ENCODE measurements at places on chromosomes 5 and 9.
A peak's percentile ranks its signal among the peaks of the same experiment; 100 is the strongest.

GRCh38 chr5:33936004-33936380 lies 194 bp upstream of the RXFP3 start:
- DNase-seq, result peak; percentile 64

GRCh38 chr5:134439210-134439654 lies 27.6 kb upstream of the CDKN2AIPNL start:
- DNase-seq, result no peak

GRCh38 chr9:137064027-137064879 lies 6.1 kb downstream of the SAPCD2 start:
- DNase-seq, result no peak

GRCh38 chr5:178381921-178382695 lies 149.5 kb upstream of the PHYKPL start:
- no peak for DNase-seq

- DNase-seq, result no peak
Measured at GRCh38 chr9:131879181-131879910, 139.5 kb upstream of the RAPGEF1 start.

GRCh38 chr9:120886490-120886967 lies 9.5 kb upstream of the PHF19 start:
- DNase-seq, result no peak

- DNase-seq, result no peak
Measured at GRCh38 chr5:74149395-74149794, 491.1 kb downstream of the ENC1 start.

- DNase-seq, result peak; percentile 74
Measured at GRCh38 chr5:119275601-119276173, 80.1 kb upstream of the TNFAIP8 start.

GRCh38 chr5:50340757-50341156 lies 100.3 kb downstream of the EMB start:
- DNase-seq, result no peak

DNA sequence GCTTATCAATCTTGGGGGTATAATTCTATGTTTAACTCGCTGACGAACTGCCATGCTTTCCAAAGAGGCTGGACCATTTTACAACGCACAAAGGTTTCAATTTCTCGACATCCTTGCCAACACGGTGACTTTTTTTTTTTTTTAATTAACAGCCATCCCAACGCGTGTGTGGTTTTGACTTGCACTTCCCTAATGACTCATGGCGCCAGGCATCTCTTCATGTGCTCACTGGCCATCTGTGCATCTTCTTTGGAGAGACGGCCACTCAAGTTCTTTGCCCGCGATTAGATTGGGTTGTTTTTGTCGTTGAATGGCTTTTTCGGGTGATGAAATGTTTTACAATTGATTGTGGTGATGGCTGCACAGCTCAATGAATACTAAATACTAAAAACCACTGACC lies 12.5 kb upstream of the CARD9 start:
- no peak for DNase-seq

- DNase-seq, result no peak
Measured at GRCh38 chr5:159783726-159784247, 132.5 kb upstream of the ADRA1B start.

- DNase-seq, result peak; percentile 48
Measured at GRCh38 chr5:115599502-115599901, 2.8 kb downstream of the TICAM2 start.

- no peak for DNase-seq
Measured at GRCh38 chr5:102737805-102738469, 17.2 kb upstream of the PAM start.

- DNase-seq, result peak; percentile 20
Measured at GRCh38 chr5:112417931-112418658, 982 bp downstream of the EPB41L4A start.

GRCh38 chr9:87840134-87840533 lies 42.5 kb upstream of the SPATA31E1 start:
- DNase-seq, result no peak

DNA sequence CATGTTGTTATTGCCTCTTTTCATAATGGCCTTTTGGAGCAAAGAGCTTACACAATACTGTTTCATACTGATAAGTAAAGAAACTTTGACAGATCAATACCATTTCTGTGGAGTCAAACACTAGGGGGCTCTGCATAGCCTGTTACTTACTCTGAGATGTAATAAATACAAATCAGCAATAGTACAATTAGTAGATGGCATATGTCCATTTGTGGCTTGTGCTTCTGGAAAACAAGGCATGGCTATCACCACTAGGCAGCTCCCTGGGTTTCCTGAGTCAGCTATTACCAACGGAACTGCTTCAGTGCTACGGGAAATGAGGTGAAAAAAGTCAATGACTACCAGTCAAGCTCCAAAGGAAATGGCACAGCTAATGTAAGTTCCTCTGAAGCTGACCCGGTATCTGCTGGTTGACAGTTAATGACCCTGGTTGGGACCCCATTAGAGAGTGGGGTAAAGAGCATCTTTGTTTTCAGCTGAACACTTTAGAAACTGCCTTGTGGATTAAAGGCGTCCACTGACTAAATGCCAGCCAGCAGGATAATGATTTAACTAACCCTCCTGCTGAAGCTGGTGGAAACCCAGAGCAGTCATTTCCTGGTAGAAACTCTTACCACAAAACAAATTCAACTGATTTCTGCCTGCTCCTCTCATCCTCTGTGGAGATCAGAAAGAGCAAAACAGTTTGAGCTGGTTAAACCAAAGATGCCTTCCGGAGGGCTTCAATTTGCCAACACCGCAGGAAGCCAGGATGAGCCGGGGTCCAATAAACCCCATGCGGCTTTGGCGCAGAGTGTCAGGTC lies 69.0 kb upstream of the FAM169A start:
- no peak for DNase-seq

GRCh38 chr9:16870596-16871335 lies at the start of gene BNC2:
Gene BNC2, minus strand, starts transcription at chr9:16870670. Its CDS starts 22 bp downstream, at chr9:16870648.
- peak; percentile 27 for DNase-seq

GRCh38 chr5:124200381-124200780 lies 546.1 kb downstream of the ZNF608 start:
- no peak for DNase-seq

- no peak for DNase-seq
Measured at GRCh38 chr5:585556-585955, 26.6 kb upstream of the CEP72 start.

GRCh38 chr5:60455589-60455988 lies 244.4 kb downstream of the DEPDC1B start:
- DNase-seq, result no peak

- DNase-seq, result no peak
Measured at GRCh38 chr5:179114756-179115155, 54.6 kb downstream of the ZNF354C start.

DNA sequence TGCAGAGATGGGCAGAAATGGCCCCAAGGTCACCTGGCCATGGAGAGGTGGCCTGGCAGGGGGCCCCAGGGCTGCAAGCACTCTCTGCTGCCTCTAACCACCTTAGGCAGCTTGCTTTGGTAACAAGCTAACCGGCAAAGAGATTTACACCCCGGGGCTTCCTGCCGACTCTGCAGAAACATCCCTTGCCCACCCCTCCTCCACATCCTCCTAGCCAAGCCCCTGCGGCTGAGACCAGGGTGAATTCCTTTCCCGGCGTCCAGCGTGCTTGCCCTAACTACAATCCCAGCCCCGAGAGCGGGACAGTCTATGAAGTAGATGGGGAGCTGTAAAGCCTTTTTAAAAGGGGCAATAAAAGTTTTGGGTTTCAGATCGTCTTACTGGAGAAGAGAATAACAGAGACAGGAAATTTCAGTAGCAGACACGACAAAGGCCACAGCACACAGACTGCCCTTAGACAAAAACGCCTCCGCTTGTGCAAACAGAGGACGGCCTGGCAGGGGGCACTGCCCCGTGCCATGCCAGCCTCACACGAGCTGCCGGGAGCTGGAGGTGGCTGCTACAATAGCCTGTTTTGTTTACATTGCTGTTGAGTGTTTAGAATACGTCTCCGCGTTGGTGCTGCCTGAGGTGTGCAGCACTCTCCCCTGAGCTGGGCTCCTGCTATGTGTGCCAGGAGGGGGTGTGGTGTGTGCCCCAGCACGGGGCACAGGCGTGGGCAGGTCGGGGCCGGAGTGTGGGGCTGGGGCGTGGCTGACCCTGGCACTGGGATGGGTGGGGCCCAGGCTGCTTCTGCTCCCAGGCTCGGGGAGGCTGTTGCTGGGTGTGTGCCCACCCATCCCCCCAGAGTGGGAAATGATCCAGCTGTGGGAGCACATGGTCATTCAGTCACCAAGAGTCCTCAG lies 15.3 kb downstream of the MYMK start:
- DNase-seq, result no peak

DNA sequence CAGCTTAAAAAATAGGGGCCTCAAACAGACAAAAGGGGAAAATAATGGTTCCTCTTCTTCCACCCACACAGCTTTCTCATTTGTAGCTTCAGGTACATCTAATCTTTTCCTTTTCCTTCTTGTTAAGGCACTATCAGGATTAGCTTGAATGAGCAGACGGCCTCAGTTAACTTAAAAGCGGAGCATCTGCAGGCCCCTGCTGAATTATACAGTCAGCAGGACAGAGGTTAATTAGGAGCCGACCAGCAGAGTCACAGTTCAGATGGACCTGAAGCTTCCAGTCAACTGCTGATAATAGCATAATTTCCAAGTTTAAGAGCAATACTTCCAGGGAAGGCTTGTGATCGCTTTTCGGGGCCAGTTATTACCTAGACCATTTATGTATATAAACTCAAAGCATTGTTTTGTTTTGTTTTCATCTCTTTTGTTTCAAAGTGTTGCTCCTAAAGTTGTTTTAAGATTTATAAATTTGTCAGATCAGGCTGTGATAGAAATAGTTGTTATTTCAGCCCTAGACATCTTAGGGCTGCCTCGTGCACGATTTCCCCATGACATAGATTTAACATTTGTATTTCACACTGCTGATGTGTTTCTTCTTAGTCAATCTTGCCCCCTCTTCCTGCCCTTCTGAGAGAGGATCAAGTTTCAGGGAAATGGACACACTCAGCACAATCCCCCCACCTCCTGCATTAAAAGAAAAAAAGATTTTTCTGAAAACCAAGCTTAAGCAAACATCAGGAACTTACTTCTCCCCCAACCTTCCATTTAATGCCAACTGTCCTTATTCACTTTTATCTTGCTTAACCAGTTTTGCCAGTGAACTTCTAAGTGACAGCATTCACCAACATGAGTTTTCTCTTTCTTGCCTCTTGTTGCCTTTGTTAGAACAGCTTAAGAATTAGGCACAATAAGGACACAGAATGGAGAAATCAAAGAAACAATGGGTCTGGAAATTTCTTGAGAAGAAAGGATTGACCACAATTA lies 449.8 kb downstream of the ARHGEF28 start:
- DNase-seq, result no peak

- DNase-seq, result no peak
Measured at GRCh38 chr5:179599100-179599499, 24.4 kb downstream of the HNRNPH1 start.

DNA sequence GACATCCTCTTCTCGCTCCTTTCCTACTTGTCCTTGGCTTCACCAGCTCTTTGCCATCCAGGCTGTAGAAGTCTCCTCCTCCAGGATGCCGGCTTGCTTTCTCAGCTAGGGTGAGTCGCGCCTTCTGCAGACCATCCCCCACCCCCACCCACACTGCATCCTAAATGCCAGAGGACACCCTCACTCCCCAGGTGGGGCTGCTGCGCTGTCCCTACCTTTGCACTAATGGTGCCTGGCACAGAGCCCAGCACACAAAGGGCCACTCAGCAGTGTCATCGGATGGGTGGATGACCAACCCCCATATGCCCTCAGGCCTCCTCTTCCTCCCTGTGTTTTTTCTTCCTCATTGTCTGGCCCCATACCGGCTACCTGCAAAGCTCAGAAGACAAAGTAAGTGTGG lies 14.8 kb downstream of the IL9 start:
- no peak for DNase-seq

DNA sequence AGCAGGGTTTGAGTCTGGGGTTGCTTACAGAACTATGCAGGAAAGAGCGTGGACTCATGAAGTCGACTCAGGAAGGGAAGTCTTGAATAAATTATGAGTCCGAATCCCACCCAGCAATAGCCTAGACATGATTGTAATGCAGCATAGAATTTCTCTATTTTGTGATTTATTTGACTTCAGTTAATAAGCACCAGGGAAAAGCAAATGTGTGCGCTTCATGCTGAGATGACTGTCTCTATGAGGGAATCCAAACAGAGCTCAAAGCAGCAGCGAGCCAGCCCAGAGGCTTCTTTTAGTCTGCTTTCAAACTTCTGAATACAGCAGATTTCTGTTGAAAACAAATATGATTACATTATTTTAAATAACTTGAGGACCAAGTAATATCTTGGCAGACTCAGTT lies 188.0 kb downstream of the SEMA6A start:
- DNase-seq, result no peak

GRCh38 chr9:14216612-14217194 lies 97.2 kb downstream of the NFIB start:
- DNase-seq, result no peak

GRCh38 chr9:6051511-6051950 lies 36.1 kb upstream of the RANBP6 start:
- DNase-seq, result peak; percentile 52

DNA sequence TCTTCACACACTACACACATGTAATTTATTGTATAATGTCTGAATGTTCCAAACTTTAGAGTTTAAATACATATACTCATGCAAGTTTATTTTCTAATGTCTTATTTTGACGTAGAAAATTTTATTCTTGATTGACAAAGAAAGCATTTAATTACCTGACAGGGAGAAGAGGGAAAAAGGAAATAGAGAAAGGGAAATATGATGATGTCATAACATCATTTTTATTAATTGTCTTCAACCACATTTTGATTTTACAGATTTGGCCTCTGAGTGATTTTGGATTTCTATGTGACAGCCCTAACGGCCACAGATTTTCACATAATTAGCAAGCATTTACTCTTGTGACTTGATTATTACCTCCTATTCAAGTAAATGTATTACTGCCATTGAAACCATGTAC lies 106.1 kb upstream of the FSTL4 start:
- no peak for DNase-seq

DNA sequence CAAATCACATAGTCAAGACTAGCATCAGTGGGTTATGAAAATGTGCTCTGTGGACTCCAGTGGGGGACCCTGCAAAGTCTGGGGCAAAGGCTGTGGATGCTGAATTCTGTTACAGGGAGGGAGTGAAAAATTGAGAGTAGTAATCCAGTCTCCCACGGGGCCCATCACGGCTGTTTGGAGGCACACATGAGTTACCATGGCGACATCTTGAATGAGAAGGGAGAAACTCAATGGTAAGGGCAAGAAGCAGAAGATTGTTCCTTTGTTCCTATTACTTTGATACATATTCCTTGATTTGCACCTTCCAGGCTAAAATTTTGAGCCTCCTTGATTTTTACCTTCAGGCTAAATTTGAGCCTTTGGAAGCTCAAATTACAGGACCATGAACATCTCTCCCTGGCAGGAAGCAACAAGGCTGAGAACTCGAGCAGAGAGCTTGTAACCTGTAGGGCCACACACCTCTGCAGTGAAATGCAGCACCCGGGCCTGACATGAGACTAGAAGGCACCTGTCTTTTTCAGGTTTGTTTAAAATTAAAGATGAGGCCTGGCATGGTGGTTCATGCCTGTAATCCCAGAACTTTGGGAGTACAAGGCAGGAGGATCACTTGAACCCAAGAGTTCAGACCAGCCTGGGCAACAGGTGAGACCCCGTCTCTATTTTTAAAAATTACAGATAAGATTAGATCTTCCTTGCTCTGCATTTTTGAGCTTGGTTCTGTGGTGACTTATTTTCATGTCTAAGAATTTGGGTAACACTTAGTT lies 31.0 kb upstream of the ZFR start:
- no peak for DNase-seq

Measured in germinal center (tissue), 1 donor.